ENCODE measurements at places on chromosomes 1 and 21.

DNA sequence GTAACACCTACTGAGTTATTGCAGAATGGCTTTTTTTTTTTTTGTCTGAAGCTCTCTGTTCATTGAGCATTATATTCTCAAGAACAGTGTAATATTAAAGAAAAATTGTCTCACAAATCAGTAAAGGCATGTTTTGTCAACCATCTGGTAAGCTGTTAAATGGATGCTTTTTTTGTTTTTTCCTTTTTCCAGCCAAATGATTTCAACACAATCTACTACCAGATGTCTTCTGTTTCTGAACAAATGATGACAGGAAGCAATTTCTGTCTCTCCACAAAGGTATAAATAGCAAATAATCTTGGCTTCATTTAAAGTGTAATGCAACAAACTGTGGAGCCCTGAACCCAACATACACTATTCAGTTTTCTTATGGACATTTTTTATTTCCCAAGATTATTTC is 78.6 kb upstream of the RGS2 start:
- no peak for DNase-seq

- DNase-seq = no peak
Measured at GRCh38 chr1:2474933-2475371, 1.1 kb upstream of the PLCH2 start.

DNA sequence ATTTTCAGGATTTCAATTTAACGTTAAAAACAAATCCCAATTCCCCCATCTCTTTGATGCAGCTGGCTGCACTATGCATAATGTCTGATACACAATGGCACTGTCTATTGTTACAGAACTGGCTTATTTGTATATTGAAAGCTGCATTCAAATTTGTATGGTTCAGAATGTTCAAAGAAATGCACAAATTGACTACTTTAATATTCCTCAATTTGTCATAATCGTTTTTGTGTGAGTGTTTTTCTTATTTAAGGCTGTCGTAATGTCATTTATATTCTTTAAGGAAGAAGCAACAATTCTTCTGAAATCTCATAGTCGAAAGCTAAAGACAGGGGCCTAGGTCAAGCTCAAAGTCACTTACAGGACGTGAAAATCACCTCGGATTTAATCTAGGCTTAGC is 341.4 kb upstream of the ZRANB2 start:
- DNase-seq = no peak

- DNase-seq = peak; percentile 81
Measured at GRCh38 chr1:204363335-204364114, 3.8 kb upstream of the PLEKHA6 start.

DNA sequence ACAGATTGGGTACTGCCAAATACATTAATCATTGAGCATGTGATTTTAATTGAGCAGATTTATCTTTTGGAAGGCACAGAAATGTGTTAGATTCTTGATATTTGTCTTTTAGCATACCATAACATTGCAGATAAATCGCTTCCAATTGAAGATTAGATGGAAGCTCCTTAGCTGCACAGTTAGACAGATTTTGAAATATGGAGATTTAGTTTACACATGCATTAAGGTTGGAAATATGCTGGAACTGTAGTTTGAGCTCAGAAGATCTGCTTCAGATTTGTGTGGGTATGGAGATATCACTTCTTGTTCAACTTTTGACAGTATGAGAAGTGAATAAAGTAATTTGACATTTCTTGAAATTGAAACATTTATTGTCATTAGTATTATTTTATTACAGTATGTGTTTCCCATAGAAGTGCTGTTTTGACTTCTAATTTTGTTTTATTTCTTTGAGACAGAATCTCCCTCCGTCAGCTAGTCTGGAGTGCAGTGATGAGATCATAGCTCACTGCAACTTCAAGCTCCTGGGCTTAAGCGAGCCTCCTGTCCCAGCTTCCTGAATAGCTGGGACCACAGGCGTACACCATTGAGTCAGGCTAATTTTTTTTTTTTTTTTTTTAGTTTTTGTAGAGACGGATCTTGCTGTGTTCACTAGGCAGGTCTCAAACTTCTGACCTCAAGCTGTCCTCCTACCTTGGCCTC is 29.1 kb downstream of the THRAP3 start:
- DNase-seq = peak; percentile 79

- DNase-seq = no peak
Measured at GRCh38 chr1:166999075-166999474, 10.0 kb downstream of the MAEL start.

GRCh38 chr1:183876309-183876708 is 71.4 kb downstream of the RGL1 start:
- DNase-seq = no peak

DNA sequence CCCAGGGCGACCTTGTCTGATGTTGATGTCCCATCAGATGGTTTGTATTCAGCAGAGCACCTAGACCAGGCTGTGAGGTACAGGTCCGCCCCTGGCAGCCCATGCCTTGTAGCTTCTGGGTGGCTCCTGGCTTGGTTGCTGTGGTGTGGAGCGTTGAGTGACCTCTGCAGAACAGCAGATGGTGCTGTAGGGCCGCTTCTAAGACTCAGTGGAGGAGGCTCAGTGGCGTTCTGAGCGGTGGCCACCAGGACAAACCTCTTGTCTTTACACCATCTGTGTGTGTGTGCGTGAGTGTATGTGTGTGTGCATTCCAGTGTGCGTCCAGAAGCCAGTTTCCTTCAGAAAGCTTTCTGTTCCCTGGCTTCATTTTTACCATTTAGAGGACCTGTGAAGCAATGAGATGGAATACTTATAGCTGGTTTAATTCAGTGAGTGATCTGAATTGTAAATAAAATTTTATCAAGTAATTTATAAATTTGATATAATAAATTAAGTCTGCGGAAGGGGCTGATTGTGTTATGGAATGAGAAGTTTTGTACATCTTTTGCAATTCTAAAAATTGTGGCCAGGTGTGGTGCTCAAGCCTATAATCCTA is 66.1 kb downstream of the ADARB1 start:
- peak; percentile 90 for DNase-seq

GRCh38 chr1:86389307-86389706 is 6.8 kb downstream of the ODF2L start:
- no peak for DNase-seq
